Epithelial cell of prostate (primary cell): ENCODE measurements at places on chromosomes 12 and 14.

- no peak for DNase-seq
These were observed 199.7 kb upstream of the ATXN7L3B start for GRCh38 chr12:74337951-74338350.

GRCh38 chr12:89523843-89524540 lies 604 bp downstream of the GALNT4 start:
- DNase-seq, result no peak

GRCh38 chr12:32727237-32727636 lies 28.5 kb downstream of the YARS2 start:
- DNase-seq, result no peak

DNA sequence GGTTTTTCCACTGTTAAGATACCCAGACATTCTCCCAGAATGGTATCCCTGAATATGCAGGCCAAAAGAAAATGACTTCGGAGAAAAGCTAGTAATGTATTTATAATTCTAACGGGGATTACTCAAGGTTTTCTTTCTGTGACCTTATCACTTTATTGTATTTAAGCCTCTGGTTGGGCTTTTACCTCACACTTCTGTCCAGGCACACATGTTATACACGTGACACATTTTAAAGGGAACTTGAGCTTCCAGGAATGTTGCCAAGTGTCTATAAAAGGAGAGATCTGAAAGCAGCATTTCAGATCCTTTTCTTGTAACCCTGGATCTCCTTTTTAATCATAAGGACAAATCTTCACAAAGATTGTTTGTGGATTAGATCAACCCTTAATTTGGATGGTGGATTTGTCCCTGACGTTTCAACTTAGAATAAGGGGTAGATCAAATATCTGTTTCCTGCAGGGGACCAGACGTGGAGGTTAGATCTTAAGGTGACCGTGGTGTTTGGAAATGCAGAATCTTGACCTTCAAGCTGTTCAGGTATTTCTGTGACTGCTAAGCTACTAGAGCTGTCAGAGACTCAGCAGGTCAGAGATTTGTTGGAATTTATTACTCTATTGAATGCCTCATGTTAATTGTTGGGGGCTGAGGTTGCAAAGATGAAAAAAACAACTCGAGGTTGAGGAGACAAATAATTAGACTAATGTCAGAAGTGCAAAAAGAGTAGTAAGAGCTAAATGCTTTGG lies 1.5 kb downstream of the CIPC start:
- DNase-seq, result no peak

GRCh38 chr12:4910502-4911315 lies 1.0 kb downstream of the KCNA1 start:
- DNase-seq, result no peak

GRCh38 chr12:65657635-65658034 lies 166.6 kb upstream of the HMGA2 start:
- no peak for DNase-seq

DNA sequence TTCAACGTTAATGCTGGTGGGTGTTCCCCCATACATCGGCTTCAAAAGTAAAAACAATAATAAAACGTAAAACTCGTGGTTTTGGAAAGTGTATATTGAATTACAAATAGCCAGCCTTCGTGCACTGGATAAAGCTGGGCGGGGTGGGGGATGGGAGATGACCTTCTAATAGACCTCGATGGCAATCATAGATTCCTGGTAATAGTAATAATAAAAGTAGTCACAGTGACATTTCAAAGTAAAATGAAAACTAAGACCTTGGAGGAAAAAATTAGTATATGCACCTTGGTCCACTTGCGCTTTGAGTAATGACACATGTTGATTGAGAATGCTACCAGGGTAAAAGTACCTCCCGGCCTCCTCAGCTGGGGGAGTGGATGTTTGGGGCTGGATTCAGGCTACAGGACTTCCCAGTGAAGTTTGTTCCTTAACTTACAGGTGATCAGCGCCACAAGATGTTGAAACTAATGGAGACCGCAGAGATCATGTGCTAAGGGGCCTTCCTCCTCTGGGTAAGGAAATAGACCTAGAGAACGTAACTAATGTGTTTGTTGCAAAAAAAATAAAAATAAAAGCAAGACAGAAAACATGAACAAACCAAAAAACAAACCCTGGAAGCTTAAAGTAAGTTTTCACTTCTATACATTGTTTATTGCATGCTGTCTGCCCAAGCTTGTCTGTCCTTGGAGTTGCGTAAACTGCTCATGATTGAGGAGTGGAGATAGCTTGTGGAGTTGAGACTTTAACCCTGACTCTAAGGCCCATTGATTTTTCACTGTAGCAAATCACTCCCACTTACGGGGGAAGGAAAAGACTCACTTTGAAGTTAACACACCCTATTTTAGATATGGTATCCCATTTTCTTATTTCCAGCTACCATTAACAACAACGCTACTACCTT lies 907 bp upstream of the LRIG3 start:
- DNase-seq, result no peak

DNA sequence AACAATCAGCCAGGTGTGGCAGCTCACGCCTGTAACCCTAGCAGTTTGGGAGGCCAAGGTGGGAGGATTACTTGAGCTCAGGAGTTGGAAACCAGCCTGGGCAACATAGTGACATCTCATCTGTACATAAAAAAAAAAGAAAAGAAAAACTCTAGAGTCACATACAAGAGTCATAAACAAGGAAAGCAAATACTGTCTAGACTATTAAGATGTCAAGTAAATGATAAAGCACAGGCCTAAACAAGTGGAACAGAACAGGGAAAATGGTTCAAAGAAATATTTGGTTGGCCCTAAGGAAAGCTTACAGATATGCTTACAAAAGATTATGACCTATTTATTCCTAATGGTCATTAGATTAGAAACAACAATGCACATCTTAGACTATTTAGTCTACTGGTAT lies 12.3 kb downstream of the CDK17 start:
- no peak for DNase-seq

DNA sequence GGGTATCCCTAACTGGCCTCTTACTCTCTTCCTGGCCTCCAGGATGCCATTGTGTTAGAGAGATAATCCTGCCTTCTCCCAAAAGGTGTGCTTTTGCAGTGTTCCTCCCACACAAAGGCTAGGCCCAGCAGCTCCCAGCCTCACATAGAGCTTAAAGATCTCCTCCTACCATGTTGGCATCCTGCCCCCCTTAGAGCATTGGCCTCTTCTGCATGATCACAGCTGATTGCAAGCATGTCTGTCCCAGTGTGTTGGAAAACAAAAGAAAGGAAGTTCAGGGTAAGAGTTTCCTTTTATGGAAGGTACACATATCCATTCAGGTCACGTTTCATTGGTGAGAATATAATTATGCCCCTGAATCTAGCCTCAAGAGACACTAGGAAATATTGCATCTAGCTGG lies 405.4 kb downstream of the TMTC2 start:
- DNase-seq, result no peak
